Psoas muscle (tissue), 8 donors: ENCODE measurements at places on chromosomes 1 and 21.

GRCh38 chr1:42930178-42931107, 28.2 kb downstream of the SLC2A1 start:
- no peak for DNase-seq

GRCh38 chr1:51901151-51901550, 22.6 kb upstream of the NRDC start:
- DNase-seq, result no peak

DNA sequence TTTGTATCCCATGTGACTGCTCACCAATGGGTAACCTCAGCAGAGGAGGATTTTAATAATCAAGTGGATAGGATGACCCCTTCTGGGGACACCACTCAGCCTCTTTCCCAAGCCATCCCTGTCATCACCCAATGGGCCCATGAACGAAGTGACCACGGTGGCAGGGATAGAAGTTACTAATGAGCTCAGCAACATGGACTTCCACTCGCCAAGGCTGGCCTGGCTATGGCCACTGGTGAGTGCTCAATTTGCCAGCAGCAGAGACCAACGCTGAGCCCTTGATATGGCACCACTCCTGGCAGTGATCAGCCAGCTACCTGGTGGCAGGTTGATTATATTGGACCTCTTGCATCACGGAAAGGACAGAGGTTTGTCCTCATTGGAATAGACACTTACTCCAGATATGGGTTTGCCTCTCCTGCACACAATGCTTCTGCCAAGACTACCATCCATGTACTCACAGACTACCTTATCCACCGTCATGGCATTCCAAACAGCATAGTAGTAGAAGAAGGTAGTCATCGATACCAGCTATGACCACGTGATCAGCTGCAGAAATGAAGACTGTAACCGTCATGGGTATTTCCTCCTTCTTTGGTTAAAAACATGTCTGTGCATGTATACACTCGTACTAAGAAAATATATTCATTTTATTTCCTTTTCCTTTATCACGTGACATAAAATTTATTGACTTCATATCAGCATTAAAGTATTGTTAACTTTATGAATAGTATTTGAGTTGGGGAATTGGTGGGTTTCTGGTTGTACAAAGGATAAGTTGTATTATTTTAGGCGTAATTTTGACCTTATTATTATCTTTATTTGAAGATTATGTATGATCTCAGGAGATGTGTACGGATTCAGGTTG, 562.6 kb downstream of the PTPRU start:
- DNase-seq, result no peak

- DNase-seq, result no peak
Observed at GRCh38 chr21:39518055-39518846, 66.5 kb downstream of the SH3BGR start.

GRCh38 chr1:181324797-181325616, 158.3 kb upstream of the CACNA1E start:
- no peak for DNase-seq

- no peak for DNase-seq
Observed at GRCh38 chr1:95057351-95057750, 15.4 kb downstream of the ALG14 start.

- no peak for DNase-seq
Observed at GRCh38 chr1:19353596-19353995, 41.5 kb downstream of the SLC66A1 start.

GRCh38 chr1:234613128-234613875, 3.3 kb upstream of the IRF2BP2 start:
- no peak for DNase-seq

DNA sequence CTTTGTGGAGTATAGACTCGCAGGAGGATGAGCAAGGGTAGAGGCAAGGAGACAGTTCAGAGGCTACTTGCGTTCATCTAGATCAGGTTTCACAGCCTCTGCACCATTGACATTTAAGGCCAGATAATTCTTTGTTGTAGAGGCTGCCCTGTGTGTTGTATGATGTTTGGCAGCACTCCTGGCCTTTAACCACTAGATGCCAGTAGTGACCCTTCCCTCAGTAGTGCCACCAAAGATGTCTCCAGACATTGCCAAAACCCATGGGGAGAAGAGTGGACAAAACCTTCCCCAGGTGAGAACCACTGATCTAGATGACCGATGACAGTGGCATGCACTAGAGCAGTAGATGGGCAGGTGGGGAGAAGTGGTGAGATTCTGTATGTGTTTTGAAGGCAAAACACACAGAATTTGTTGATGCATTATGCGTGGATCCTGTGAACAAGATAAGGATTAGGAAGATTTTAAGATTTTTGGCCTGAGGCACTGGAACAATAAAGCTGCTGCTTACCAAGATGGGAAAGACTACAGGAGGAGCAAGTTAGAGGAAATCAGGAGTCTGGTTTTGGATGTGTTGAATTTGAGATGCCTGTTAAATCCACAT, 9.9 kb upstream of the COG2 start:
- no peak for DNase-seq

DNA sequence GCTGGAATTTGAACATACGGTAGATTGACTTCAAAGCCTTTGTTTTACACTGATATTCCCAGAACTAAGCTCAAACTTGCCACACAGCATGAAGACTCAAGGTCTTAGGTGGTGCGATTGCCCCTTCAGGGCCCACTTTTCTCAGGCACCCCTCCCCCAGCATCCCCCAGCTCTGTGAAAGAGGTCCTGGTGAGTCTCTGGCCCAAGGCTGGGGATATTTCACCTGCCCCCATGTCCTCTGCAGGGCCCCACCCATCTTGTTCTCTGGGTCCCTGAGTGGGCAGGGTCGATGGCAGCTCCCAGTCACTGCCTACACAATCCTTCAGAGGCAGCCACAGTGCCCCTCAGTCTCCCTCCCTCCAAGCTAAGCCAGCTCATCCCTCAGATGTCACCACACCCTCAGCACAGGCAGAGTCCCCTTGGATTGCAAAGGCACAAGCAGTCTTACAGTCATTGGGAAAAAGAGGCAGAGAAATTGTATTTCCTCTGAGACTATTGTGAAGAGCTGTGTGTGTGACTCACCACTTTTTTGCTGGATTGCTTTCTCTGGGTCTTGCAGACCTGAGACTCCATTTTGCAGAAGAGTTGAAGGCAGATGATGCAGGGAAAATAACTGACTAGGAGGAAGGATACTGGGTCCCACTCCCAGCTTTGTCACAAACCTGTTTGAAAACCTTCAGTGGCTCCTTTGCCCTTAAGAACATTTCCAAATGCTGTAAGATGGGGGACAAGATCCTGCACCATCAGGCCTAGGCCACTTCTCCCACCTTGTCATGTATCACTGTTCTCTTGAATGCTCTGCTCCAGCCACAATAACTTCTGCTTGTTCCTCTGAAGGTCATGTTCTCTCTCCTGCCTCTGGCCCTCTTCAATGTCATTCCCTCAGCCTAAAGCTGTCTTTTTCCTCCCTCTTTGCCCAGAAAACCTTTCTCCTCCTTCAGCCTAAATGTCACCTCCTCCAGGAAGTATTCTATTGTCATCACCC, 119.1 kb upstream of the GRIK3 start:
- DNase-seq, result no peak

DNA sequence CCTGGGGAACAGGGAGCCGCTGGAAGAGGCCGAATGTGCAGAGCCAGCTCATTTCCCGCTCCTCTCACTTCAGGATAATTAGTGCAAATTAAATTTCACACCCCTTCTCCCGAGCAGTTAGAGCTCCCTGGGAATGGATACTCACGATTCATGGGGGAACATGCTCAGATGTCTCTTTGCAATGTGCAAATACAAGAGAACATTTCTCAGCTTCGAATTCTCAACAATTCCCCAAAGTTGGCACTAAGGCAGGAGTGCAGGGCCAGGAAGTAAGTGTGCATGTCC, 54.9 kb downstream of the CAMK2N1 start:
- no peak for DNase-seq

DNA sequence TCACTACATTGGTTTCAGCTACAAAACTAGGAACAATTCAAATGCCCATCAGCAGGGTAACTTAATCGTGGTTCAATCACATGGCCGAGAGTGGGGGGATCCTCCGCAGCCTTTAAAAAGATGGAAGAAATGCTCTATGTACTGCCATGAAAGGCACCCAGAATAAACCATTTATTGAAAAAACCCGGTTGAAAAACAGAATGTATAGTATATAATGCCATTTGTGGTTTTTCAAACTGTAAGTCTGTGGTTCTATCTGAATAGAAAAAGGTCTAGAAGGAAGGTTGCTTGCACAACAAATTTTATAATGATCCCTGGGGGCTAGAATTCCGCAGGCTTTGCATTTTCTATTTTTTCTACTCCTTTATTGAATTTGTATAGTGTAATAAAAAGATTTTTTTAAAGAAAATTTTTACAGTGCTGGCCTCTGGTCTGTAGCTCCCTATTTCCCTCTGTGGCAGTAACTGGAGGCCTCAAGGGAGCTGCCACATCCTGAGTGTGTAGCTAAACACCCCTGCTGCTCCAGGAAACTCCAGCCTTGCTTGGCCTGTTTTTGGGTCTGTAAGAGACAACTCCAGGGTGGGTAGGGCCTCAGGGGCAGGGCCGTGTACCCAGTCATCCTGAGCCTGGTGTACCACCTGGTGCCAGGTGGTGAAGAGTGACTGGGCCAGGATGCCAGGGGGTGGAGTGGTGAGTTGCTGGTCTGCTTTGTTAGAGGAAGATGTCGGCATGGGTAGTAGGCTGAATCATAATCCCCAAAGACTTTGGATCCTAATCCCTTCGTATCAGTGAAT, 51.5 kb upstream of the EPS8L3 start:
- no peak for DNase-seq

DNA sequence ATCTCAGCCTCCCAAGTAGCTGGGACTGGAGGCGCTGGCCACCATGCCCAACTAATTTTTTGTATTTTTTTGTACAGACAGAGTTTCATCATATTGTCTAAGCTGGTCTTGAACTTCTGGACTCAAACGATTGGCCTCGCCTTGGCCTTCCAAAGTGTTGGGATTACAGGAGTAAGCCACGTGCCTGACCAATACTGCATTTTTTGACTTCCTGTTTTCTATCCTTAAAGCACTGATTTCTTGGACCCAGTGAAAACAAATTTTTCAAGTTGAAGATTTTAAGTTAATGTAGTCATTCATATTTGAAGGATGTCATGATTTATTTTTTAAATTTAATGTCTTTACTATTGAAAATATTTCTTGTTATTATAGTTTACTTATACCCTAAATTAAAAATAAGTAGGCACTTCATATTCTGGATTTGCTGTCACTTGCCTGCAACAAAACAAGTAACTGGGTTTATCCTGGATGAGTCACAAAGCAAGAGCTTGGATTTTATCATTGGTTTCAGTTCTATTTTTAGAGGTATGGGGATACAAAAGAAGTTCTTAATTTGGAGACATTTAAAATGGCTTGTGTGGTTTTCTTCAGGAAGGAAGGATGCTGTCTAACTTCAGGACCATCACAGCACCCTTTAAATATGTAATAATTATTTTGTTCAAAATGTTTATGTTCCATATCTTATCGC, 2.2 kb upstream of the VPS45 start:
- DNase-seq, result no peak

DNA sequence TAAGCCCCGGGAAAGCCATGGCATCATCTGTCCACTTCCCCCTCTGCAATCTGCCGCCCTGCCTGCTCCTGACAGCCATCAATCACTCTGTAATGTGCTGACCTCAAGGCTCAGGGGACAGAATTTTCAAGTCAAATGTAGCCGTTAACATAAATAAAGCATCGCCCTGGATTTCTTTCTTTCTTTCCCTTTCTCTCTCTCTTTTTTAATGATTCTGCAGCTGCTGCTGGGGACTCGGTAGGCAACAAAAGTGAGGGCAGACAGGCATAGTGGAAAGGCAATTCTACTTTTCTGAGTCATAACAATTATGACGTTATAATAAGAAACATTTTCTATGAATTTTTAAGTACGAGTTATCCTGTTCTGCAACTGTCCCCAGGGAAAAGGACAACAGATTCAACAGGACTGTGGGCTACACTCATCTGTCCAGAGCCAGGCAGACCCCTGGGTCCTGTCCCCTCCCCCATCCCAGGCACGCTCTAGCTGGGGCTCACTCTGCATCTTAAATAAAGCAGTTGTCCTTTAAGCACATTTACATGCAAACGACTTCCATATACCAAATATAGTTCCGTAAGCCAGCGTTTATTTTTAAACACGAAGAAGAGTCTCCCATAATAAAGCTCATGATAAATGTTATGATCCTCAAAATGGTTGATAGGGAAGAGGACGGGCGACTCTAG, 78.7 kb downstream of the SSBP3 start:
- no peak for DNase-seq
